SJSA1 (cell line): ENCODE measurements at places on chromosomes 13 and 19.

- DNase-seq = no peak
Measured at GRCh38 chr13:113169277-113170272, 11.1 kb downstream of the PROZ start.

DNA sequence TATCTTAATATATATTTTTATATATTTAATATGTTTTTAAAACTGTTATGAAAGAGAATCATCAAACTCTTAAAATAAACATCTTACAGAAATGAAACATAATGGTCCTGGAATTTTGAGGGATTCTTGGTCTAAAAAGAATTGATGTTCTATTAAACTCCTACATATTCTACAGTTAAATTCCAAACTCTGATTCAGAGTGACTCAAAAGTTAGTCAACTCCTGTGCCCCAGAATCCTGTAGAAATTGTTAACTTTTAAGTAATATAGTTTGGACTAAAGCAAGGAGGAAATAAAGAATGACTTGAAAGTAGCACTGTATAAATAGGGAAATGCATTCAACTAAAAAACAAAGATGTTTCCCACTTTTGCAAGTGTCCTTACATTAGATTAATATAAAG lies 47.7 kb downstream of the FNDC3A start:
- no peak for DNase-seq

- DNase-seq = no peak
Measured at GRCh38 chr13:70391678-70392077, 283.4 kb upstream of the KLHL1 start.

DNA sequence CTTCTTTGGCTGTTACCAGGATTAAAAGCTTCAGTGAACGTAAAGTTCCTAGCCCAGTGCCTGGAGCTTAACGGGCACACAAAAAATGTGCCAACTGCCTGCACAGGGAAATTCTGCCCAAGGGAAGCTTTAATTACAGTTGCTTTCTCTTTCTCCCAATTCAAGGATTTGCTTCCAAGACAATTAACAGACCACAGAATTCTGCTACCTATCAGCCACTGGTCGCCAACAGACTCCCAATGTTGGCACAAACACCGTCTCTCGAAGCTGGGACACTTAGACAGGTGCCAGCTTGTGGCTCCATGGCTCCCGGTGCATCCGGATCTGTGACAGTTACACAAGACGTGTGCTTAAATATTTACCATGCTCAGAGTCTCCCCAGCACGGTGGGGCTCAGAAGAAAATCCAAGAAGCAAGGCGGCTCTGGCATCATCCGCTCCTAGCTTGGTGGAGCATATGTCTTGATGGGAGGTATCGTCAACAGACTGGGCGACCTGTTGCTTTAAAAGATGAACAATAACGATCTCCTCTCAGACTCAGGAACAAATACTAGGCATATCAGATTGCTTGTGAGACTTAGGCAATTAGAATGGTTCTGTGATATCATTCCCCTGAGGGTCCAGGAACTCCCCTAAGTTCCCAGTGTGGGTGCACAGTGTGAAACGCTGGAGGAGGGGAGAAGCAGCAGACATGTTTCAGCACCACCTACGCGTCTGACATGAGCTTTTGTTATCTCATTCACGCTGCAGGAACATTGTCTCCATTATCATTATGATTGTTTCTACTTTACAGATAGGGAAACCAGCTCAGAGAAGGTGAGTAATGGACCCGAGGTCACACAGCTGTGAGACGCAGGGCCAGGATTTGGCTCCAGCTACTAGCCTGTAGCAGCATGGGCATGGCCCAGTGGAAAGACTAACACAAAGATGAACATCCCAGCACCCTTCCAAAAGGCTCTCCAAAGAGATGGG lies 61.6 kb downstream of the ALOX5AP start:
- no peak for DNase-seq

DNA sequence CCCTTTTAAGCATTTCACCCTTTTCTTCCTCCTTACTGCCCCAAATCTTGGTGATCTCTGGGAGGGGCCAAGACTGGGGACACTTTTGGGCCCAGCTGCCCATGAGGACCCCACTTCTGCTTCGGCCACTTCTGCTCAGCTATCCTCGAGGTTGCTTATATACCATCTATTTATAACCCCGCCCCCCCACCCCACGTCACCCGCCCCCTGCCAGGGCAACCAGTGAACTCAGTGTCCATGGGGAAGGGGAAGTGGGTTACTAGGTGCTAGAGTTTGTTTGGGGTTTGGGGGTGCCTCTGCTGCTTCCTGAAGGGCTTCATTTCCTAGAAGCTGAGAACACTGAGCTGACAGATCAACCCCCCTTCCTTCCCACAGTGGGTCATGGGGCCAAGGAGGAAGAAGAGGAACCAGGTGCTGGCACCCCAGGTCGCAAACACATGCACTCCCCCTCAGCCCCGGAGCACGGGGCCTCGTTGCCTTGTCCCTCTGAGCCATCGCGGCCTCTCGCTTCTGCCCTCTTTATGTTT lies 6.1 kb upstream of the ADGRE5 start:
- no peak for DNase-seq

DNA sequence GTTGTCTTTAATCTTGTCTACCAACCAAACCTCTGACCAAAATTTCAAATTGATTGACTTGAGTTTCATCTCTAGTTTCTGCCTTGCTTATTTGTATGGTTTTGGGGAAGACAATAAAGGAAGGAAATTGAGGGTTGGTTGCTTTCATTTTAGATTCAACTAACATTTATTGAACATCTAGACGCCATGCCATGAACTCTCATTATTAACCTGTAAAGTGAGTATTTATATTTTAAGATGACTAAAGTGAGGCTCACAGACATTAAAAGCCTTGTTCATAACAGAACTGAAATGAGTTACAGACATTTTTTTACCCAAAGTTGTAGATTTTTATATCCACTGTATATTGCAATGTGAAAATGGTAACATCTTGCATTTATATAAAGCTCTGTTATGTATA lies 239.3 kb downstream of the LMO7 start:
- no peak for DNase-seq

GRCh38 chr19:18730885-18731513 lies 47.5 kb downstream of the CRTC1 start:
- DNase-seq = no peak

GRCh38 chr13:102913914-102914313 lies 68.1 kb downstream of the ERCC5 start:
- DNase-seq = no peak

DNA sequence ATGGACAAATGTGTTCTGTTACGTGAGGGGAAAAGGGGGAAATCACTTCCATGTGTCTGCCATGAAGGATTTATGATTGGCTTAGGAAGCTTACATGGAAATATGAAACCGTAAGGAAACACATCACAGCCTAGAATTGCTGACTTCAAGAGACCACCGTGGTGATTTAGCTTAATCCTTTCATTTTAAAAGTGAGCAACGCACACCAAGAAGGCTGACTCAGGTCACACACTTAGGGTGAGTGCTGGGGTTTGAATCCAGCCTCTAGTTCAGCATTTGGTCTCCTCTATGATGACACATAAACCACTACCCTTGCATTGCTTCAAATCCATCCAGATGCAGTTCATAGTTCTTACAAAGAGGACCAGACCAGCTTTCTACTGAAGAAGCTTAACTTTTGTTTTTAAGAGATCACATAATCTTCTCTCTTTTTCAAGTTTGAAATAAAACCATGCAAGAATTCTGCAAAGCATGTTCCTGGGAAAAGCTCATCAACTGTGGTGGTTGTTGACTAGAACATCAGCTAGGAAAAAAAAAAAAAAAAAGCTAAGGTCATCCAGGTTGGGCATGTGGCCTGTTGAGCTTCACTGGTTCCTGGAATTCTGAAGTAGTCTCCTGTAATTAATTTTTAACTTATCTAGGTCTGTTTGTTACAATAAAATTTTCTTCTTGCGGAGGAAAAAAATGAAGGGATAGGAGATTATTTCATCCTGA lies 60.2 kb upstream of the KL start:
- DNase-seq = no peak

GRCh38 chr19:4388337-4389063 lies 11.8 kb downstream of the SH3GL1 start:
- DNase-seq = no peak

GRCh38 chr13:101115762-101116171 lies 300.5 kb downstream of the NALCN start:
- no peak for DNase-seq

DNA sequence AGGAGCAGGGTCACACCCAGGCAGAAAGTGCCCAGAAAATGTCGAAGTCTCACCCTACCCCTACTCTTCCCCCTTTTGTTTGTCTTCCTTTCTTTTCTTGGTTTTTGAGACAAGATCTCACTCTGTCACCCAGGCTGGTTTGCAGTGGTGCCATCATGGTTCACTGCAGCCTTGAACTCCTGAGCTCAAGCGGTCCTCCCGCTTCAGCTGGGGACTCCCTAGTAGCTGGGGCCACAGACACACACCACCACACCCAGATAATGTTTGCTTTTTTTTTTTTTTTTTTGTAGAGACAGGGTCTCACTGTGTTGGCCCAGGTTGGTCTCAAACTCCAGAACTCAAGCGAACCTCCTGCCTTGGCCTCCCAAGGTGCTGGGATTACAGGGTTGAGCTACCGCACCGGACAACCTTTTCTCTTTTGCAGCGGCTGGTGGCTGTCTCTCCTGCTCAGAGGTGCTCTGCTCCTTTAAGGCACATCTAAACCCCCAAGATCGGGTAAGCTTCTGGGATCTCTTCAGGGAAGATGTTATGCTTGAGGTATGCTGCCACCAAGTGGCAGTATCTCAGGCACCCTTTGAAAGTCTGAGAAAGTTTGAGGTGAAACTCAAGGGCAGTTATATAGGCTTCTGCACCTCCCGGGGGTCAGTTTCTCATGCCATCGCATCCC lies 22.4 kb upstream of the EBI3 start:
- no peak for DNase-seq

DNA sequence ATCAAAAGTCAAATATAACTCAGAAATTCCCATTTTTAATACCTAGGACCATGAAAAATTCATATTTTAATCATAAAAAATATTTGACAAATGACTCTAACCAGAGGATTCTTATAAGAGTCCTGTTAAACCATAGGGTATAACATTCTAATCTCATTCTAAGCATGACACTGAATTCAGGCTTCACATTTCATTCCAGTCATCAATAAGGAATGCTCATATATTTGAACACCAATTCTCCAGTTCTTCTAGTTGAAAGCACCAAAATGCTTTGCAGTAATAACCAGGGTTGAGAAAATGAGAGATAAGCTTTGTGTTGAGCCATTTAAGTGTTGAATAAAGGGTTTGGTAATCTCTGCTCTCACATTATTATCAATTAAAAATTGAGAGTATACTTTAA lies 147.5 kb downstream of the VWA8 start:
- no peak for DNase-seq

- no peak for DNase-seq
Measured at GRCh38 chr13:59337070-59337469, 826.7 kb downstream of the DIAPH3 start.

- peak; percentile 87 for DNase-seq
Measured at GRCh38 chr19:18417250-18418028, 1.8 kb upstream of the SSBP4 start.

GRCh38 chr19:43814663-43815352 lies 12.3 kb upstream of the ZNF283 start:
- DNase-seq = no peak
